Eye (tissue), 1 donor: ENCODE measurements at places on chromosomes 3 and 15.
A peak's percentile ranks its signal among the peaks of the same experiment; 100 is the strongest.

DNA sequence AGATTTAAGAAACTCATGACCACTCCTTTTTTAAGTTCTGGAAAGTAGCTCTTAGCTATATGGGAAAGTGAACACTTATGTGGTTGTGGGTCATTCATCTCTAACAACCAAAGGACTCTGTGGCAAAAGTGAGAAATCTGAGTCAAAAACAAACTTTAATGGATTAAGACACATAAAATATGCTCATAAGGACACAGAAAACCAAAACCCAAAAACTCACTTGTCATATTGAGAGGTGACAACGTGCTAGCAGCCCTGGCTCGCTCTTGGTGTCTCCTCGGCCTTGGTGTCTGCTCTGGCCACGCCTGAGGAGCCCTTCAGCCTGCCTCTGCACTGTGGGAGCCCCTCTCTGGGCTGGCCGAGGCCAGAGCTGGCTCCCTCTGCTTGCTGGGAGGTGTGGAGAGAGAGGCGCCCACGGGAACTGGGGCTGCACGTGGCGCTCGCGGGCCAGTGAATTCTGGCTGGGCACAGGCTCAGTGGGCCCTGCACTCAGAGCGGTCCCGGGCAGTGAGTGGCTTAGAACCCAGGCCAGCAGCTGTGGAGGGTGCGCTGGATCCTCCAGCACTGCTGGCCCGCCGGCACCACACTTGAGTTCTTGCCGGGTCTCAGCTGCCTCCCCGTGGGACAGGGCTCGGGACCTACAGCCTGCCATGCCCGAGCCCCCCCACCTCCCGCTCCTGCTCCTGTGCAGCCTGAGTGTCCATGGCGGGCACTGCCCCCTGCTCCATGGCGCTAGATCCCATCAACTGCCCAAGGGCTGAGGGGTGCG lies 30.3 kb upstream of the SKIL start:
- DNase-seq, result no peak

DNA sequence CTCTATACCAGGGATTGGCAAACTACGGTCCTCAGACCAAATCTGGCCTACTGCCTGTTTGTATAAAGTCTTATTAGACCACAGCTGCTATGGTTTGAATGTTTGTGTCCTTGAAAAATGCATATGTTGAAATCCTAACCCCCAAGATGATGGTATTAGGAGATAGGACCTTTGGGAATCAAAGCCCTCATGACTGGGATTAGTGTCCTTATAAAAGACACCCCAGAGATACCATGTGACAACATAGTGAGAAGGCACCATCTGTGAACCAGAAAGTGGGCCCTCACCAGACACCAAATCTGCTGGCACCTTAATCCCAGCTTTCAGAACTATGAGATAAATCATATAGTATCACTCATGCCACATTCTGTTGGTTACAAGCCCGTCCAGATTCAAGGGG lies 7.4 kb downstream of the HMCES start:
- no peak for DNase-seq

DNA sequence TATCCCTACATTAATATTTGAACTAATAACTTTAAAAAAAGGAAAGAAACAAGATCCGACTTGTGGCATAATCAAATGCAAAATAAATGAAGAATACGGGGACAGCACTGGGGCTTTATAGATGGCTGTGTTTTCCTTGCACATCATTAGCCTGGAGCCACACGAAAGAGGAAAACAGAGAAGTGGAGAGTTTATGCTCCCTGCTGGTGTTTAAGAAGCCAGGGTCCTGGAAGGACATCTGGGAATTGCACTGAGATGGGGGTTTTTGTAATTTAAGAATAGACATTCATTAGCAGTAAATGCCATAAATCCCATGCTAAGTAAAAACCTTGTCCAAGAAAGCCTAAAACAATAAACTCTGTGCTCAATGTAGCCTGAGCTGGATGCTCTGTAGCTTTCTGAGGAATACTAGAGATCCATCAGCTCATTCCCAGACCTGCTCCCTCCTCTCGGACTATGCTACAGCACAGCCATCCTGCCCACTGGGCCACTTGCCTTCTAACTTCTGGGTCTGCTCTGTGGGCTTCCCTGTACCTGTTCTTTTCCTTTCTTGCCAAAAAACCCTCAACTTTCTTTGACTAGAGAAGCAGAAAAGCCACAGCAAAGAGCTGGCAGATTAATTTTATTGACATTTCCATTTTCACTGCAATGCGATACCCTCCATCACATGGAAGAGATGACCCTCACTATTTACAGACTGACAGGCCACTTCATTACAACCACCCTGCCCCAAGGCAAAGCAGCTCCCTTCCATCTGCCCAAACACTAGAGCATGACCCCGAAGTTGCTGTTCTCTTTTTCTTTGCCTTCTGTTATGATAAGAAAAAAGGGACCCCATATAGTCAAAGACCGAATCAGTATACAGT lies 62.3 kb downstream of the MEIS2 start:
- peak; percentile 53 for DNase-seq

GRCh38 chr3:63910891-63911290 lies 1.3 kb downstream of the SCAANT1 start:
- peak; percentile 18 for DNase-seq

GRCh38 chr3:29534006-29534405 lies 253.1 kb downstream of the RBMS3 start:
- no peak for DNase-seq

- DNase-seq, result peak; percentile 71
These were observed 77.7 kb downstream of the CEMIP start for GRCh38 chr15:80856809-80857377.

DNA sequence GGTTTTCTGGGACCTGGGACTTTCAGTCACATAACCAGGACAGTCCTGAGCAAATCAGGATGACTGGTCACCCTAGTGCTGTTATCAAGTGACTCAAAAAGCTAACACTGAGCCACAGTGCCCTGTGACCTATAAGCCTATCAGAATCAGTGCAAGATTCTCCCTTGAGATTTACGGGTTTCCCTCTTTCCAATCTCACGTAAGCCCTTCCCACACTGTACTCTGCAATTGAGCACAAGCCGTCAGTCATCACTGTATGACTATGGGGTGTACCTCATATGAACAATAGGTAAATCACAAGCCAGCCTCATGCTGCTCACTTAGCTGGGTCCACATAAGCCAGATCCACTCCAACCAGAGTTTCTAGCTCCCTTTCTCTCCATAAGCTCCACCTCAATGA lies 21.0 kb upstream of the CLDN18 start:
- DNase-seq, result no peak

DNA sequence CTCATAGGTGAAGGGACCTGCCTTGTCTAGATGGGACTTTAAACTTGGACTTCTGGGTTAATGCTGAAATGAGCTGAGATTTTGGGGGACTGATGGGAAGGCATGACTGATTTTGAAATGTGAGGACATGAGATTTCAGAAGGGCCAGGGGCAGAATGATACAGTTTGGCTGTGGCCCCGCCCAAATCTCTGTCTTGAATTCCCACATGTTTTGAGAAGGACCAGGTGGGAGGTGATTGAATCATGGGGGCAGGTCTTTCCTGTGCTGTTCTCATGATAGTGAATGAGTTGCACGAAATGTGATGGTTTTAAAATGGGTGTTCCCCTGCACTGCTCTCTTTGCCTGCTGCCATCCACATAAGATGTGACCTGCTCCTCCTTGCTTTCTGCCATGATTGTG lies 42.8 kb downstream of the ILDR1 start:
- DNase-seq, result no peak
